ENCODE measurements at places on chromosomes 12 and 14. TPM values are rescaled to one million over a fixed set of nuclear protein-coding genes. Genes with fewer than 3 reads are reported as not detected.

GRCh38 chr14:100678469-100678828, 48.2 kb upstream of the DLK1 start:
- DNase-seq: peak; percentile 97

DNA sequence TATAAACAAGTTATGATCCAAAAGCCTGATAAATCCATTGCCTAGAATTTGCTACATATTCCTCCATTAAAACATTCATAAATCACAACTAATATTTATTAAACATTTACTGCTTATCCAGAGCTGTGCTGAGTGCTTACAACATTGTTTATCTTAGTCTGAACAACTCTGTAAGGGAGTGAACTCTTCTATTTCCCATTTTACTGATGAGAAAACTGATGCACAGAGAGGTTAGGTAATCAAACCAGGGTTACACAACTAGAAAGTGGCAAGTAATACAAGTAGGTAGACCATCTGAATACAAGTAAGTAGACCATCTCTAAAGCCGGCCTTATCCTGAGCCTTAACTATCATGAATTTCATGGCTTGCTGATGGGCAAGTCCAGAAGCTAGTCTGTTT, 39.5 kb downstream of the WASHC3 start:
- no peak for DNase-seq

DNA sequence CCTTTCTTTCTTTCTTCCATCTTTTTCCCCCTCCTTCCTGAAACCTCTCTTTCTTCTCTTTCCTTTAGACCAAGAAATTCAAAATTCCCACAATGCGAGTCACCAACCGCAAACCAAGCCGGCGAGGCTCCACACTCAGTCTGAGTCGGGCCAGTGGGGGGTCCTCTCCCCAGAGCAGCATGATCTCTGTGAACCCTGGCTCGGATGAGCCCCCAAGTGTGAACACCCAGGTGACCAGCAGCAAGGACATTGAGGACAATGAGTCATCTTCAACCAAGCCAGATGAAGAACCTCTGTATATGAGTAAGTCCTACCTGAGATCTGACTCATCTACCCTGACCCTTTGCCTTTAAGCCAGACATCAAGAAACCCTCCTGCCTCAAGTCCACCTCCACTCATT, 88.6 kb upstream of the TMEM233 start:
- DNase-seq: no peak

DNA sequence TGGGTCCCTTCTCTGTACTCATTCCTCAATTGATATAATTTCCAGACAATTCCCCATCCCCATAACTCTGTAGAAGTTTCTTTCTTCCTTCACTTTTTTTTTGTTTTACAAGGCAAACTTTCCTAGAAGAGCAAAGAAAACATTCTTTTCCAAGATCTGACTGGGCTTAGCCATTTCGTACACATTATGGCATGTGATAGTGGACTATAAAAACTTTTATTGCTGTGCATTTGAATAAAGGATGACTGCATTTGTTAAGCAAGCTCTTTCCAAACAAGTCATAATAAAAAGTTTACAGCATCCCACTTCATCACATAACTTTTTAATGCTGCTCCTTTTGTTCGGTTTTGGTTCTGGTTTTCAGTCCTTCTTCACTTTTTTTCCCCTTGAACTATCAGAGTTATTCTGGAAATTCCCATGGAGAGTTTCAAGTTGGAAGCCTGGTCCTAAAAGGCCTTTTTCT, 231.0 kb upstream of the HMGA2 start:
- DNase-seq: no peak

DNA sequence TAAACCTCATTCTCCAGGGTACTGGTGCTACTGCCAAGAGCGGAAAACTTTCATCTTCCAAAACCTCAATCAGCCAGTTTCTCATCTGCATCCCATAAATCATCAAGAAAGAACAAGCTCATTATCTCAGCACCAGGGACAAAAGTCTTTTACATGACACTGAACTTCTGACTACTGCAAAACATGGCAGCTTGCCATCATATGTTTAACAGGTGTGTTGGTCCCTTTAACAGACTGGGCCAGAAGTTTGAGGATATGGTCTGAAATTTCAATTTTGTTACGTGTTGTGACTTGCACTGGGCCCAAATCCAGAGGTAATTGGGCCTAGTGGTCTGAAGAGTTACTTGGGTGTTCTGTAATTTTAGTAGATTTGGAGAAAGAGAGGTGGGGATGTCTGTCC, 305.4 kb upstream of the SEL1L start:
- DNase-seq: peak; percentile 26

- no peak for DNase-seq
Measured at GRCh38 chr12:88870000-88870737, 289.9 kb upstream of the KITLG start.

GRCh38 chr14:58705066-58705465, 67.3 kb downstream of the DACT1 start:
- no peak for DNase-seq

GRCh38 chr14:75811136-75811829, 150.2 kb downstream of the TTLL5 start:
- no peak for DNase-seq

DNA sequence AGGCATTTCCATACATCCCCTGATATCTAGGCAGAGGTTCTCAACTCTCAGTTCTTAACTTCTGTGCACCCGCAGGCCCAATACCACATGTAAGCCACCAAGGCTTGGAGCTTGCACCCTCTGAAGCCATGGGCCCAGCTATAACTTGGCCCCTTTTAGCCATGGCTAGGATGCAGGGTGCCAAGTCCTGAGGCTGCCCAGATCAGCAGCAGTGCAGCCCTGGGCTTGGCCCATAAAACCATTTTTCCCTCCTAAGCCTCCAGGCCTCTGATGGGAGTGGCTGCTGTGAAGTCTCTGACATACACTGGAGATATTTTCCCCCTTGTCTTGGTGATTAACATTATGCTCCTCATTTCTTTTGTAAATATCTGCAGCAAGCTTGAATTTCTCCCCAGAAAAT, 110.3 kb upstream of the CNTN1 start:
- DNase-seq: no peak

- DNase-seq: no peak
Measured at GRCh38 chr14:38063711-38064320, 143.9 kb upstream of the SSTR1 start.

DNA sequence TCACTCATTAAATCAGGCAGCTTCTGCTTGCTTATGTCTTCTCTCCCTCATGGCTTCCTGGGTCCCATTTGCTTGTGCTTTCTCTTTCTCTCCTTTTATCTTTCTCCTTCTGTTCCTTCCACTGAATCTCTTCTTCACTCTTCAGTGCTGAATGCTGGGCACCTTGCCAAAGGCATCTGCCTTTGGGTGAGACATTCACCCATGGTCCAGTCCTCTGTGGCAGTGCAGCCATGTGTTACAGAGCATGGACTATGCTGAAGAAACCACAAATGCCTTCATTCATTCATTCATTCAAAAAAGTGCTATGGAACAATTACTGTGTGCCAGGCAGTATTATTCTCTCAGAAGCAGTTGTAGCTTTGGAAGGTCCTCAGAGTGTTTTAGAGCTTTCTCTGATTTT, 344.4 kb upstream of the STXBP6 start:
- DNase-seq: no peak

DNA sequence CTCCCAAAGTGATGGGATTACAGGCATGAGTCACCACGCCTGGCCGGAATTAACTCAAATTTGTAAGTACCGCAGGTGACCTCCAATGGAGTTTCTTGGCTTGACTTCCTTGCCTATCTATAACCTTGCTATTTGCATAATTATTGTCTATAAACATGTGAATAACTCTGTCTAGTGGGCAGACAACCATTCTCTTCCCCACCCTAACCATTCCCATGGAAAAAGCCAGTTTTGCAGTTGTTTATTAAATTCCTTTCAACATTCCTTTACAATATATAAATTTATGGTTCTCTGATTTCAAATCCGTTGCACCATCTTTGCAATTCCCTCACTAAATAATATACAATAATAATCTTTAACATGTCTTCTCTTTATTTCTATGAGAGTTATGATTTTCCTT, 61.0 kb upstream of the ZDHHC17 start:
- no peak for DNase-seq

DNA sequence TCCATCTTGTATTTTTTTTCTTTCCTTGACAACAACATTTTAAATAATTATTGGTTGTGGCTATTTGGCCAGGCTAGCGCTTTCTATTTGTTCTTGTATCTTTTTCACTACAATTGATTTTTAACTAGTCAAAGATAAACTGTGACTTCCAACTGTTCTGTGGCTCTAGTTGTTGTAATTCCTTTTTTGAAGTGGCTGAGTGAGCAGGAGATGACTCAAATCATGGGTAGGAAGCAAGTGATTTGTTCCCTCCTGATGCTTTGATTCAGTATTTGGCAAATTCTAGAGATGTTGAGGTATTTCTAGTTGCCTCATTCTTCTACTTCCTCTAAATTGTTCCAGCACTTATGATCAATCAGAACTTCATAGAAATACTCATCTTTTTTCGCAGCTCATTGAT, 633.5 kb downstream of the RERGL start:
- no peak for DNase-seq

DNA sequence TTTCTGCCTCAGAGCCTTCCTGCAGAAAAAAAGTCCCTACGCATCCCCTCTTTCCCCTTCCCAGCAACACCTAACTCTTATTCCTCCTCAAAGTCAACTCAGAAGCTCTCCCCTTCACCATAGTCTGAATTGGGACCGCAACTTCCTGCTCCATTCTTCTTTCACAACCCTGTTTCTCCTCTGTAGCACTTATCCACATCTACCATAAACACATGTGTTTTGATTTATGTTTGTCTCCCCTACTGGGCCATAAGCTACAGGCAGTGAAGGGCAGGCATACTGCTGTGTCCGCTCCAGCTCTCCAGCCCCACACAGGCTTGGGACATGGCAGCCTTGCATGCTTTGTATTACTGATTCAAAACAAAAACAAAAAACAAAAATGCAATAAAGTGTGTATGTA, 5.9 kb downstream of the SDR9C7 start:
- no peak for DNase-seq

GRCh38 chr12:14827043-14827442, 13.1 kb upstream of the SMCO3 start:
- no peak for DNase-seq

- DNase-seq: no peak
Measured at GRCh38 chr12:49603721-49604120, 1.7 kb downstream of the FAM186B start.

- DNase-seq: no peak
Measured at GRCh38 chr14:100409003-100409360, 85.8 kb downstream of the SLC25A47 start.

GRCh38 chr12:76348079-76348901, at the start of gene BBS10:
Gene BBS10, minus strand, starts transcription at chr12:76348415. Its CDS starts 57 bp downstream, at chr12:76348358.
- DNase-seq: peak; percentile 92

- DNase-seq: peak; percentile 9
Measured at GRCh38 chr14:85313560-85314207, 216.3 kb upstream of the FLRT2 start.

DNA sequence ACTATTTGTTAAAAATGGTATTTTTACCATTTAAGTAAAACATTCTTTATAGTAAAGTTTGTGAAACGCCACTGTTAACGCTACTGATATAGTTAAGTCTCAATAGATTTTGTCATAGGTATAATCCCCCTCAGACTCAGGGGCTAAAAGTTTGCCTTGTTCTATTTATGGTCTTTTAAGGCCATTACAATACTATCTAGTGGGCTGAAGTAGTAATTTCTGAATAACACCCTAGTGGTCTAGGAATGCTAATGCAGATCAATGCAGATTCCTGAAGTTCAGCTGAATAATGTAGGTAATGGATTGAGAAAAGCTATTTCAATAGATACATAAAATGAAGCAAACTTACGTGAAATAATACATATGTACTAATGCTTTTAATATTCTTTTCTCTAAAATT, 989.3 kb upstream of the NOVA1 start:
- no peak for DNase-seq

- no peak for DNase-seq
Measured at GRCh38 chr14:36035675-36036074, 140.8 kb downstream of the PTCSC3 start.

DNA sequence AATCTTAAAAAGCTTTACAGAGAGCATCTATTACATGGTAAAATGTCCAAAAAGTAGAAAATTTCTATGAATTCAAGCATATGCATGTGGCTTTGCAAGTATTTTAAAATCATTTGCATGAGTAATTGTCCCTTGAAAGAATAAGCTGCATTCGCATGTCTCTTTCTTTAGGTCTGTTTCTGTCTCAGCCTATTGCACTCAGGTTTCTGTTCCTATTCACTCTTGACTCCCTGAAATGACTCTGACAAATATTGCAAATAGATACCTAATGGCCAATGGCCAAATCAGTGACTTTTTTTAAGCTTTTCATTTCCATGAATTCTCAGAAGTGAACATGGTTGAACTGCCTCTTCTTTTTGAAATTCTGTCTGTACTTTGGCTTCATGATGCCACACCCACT, 6.4 kb upstream of the TTC8 start:
- no peak for DNase-seq

DNA sequence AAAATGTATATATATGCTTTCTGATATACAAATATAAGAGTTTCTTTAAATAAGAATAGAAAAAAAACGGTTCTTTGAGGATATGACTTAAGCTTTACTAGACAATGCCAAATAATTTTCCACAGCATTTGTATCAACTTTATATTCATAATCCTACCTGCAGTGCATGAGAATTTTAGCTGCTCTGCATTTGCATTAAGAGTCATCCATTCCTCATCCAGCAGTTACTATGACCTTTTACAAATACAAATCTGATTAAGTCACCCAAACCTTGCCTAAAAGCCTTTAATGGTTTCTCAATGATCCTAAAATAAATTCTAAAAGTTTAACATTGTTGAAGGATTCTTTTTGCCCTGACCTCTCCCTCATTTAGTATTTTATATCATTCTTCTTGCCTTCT, 116.5 kb downstream of the MGAT4C start:
- no peak for DNase-seq

Gene MLH3
- 9.3 TPM for total RNA-seq

Gene PLEKHH1
- total RNA-seq: 0.30 TPM

Gene PMCH
- not detected for total RNA-seq

Gene ATN1
- 14.2 TPM for total RNA-seq

Gene RNASE3
- not detected for total RNA-seq

Gene KNTC1
- total RNA-seq: 63.3 TPM

Gene RNASE4
- 0.69 TPM for total RNA-seq

Gene KRT85
- total RNA-seq: not detected

Gene PYGL
- 5.0 TPM for total RNA-seq

Gene RPGRIP1
- total RNA-seq: not detected
